ENCODE measurements at places on chromosomes 7 and 10.

DNA sequence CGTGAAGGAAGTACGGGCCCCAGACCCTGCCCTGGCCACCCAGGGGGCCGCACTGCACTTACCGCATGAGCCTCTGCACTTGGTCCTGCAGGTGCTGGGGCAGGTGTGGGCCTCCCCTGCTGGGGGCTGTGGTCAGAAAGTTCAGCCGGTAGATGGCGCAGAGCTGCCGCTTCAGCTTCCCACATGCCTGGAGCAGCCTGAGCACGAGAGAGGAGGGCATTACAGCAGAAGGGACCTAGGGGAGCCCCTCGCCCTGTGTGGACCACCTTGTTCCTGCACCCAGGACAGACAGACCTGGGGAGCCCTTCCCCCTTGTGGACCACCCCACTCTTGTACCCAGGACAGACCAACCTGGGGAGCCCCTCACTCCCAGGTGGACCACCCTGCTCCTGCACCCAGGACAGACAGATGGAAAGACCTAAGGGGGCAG is 8.7 kb upstream of the PYROXD2 start:
- no peak for DNase-seq

GRCh38 chr7:111975346-111975745 is 230.9 kb downstream of the DOCK4 start:
- no peak for DNase-seq

GRCh38 chr10:42578019-42578418 is 60.4 kb downstream of the ZNF33B start:
- DNase-seq, result no peak

GRCh38 chr10:14468023-14468441 is 137.3 kb upstream of the FRMD4A start:
- DNase-seq, result no peak

- DNase-seq, result peak; percentile 54
Measured at GRCh38 chr7:134954197-134955082, 31.9 kb upstream of the AGBL3 start.

GRCh38 chr7:42617071-42617765 is 294.7 kb downstream of the C7orf25 start:
- DNase-seq, result no peak

DNA sequence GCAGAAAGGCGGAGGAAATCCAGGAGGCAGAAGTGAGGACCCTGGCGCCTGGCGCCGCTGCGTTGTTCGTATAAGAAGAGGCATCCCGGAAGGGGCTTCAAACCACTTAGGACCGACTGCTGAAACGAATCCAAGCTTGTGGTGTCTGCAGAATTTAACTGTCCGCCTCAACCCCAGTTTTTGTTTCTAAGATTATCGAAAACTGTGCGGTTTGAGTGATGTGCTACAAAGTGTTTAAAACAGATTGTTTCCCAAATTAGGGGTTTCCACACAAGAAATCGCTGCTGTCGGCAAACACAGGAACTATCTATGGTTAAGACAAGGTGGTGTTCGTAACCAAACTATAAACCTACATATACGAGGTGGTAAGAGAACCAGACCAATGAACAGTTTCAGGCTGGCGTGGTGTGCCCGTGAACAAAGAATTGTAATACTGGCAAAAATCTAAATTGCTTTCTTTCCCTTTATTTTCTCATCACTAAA is 835 bp upstream of the DGKI start:
- no peak for DNase-seq

- DNase-seq, result no peak
Measured at GRCh38 chr10:131982185-131982756, 548 bp upstream of the BNIP3 start.

GRCh38 chr7:29122081-29122480 is 24.3 kb downstream of the CPVL start:
- DNase-seq, result no peak

- DNase-seq, result peak; percentile 56
Measured at GRCh38 chr7:101058355-101058754, 26.9 kb upstream of the TRIM56 start.

GRCh38 chr10:7045891-7046599 is 364.8 kb downstream of the SFMBT2 start:
- peak; percentile 54 for DNase-seq

DNA sequence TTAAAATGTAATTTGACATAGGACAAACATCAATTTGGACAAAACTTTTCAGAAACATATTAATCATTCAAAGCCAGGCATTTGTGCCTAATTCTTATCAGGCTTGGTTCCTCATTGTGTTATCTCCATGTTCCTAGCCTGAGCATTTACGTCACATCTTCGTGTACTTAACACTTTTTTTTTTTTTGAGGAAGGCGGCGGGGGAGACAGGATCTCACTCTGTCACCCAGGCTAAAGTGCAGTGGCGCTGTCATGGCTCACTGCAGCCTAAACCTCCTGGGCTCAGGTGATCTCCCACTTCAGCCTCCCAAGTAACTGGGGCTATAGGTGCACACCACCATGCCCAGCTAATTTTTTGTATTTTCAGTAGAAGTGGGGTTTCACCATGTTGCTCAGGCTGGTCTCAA is 19.8 kb downstream of the HNRNPA2B1 start:
- DNase-seq, result no peak

DNA sequence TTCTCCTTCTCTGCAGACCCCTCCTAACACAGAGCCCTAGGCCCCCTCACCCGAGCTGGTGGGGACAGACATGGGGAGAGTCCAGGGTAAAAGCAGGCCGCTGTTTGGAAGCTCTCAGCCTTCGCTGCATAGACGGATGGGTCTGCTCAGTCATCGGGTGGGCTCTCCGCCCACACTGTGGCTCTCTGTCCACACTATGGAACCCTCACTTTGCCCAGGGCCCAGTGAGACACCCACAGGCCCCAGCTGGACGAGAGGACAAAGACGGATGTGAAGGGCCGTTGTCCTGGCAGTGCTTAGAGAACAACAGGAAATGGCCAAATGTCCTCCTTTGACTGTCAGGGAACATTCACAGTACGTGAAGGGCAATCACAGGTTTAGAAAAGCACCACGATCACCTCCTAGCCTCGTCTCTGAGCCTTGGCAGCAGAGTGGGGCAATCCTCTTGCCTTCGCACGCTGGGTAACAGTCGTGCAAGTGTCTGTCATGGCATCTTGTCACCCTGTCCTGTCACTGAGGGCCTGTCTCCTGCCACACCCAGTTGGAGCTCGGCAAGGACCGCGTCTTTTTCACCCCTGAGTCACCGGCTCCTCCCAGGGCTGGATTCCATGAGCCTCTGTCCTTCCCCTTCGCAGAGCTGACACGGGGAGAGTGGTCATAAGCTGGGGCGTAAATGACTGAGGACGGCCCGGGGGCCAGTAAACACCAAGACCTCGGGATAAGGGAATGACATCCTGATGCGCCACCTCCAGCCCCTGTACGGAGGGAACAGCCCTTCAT is 80.6 kb downstream of the PRKAG2 start:
- peak; percentile 98 for DNase-seq

GRCh38 chr10:132537684-132538001 is at the start of gene INPP5A:
Gene INPP5A, plus strand, starts transcription at chr10:132537787. Its CDS starts 310 bp downstream, at chr10:132538097.
- no peak for DNase-seq

Measured in suppressor macrophage treated with lipopolysaccharide for 4 hours (primary cell).